ENCODE measurements at places on chromosomes 2 and 18.

GRCh38 chr2:67290451-67291290 is 106.5 kb upstream of the ETAA1 start:
- no peak for DNase-seq

GRCh38 chr18:79422022-79422782 is 26.5 kb downstream of the NFATC1 start:
- DNase-seq = no peak

- DNase-seq = no peak
Measured at GRCh38 chr2:211745295-211746097, 793.1 kb downstream of the ERBB4 start.

DNA sequence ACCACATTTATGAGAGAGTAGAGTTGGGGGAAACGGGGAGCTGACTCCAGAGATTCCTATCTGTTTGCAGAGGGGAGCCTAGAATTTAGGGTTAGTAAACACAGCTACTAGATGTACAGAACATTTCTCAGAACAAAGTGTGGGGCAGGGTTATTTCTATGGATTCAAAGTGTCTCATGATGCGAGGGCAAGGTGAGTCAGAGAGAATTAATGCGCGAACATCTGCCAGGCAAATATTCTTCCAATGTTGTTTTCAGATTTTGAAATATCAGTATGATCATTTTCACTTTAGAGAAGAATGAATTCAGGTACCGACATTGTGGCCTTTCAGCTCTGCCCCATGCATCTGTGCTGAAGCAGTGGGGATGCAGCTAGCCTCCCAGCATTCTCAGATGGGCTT is 2.0 kb upstream of the DSEL start:
- DNase-seq = no peak

DNA sequence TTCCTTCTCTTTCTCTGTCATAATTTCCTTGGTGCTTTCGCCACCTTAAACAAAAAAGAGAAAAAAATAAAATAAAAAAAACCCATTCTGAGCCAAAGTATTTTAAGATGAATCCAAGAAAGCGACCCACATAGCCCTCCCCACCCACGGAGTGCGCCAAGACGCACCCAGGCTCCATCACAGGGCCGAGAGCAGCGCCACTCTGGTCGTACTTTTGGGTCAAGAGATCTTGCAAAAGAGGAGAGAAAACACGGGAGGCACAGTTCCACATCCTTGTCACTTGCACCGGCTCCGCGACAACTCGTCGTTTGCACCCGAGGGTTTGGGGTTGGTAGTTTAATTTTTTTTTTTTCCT is 1.8 kb upstream of the SP9 start:
- DNase-seq = no peak

DNA sequence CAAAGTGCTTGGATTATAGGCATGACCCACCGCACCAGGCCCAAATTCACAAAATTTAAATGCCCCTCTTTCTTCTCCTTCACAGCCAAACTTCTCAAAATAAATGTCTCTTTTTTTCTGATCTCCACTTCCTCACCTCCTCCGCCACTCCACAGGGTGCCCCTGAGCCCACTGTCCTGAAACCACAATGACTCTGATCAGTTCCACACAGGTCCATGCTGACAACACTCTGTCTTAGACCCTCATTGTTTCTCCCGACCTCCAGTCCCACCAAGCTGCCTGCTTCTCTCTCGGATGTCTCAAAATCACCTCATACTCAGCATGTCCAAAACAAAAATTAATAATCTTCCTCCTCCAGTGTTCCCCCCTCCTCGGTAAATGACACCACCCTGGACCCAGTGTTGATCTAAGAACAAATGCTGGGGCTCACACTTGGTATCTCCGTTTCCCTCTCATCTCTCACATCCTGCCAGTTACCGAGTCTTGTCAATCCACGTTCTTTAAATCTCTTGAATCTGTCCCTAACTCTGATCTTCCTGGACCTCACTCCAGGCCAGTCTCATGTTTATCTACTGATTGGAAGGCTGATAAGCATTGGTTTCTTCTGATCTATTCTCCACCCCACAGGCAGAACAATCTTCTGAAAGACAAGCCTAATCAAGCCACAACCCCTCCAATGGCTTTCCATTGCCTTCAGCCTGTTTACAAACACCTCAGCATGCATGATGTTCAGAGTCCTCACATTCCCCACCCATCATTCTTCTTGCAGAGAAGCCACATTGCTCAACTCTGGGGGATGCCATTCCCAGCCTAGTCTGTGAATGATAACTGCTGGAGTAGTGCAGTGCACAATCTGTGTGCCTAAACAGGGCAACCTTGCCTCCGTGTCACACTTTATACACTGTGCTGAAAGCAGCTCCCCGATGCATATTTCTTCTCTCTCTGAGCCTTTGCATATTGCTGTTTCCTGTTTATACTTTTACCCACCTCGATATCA is 12.4 kb upstream of the ANKRD44 start:
- DNase-seq = no peak

- no peak for DNase-seq
Measured at GRCh38 chr18:57787068-57787685, 15.9 kb downstream of the ATP8B1 start.

DNA sequence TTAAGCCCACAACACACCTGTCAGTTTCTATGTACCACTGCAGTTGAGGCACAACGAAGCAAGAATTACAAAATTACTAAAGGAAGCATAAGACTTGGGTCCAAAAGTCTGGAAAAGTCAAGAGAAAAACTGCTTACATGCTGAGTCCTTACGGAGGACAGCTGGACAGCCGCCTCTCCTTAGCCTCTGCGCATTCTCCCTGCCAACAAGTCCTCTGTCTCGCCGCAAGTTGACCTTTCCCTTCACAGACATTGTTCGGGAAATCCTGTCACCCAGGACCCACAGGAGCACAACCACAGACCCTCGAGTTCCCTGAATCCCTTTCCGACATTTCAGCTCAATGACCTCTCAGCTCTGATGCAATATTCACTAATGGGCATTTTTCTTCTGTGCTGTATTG is 525.4 kb upstream of the SALL3 start:
- DNase-seq = no peak

GRCh38 chr2:240568678-240569522 is 616 bp downstream of the RNPEPL1 start:
- DNase-seq = no peak

- no peak for DNase-seq
Measured at GRCh38 chr2:121469356-121469755, 61.3 kb upstream of the RNU4ATAC start.

All from stimulated activated CD4-positive, alpha-beta T cell treated with anti-CD3 and anti-CD28 coated beads, Interleukin-1b, Interleukin-23, amount 100 ng/mL, for 24 hours (primary cell).